ENCODE measurements at places on chromosomes 5 and 9. TPM values are rescaled to one million over a fixed set of nuclear protein-coding genes. Genes with fewer than 3 reads are reported as not detected.

DNA sequence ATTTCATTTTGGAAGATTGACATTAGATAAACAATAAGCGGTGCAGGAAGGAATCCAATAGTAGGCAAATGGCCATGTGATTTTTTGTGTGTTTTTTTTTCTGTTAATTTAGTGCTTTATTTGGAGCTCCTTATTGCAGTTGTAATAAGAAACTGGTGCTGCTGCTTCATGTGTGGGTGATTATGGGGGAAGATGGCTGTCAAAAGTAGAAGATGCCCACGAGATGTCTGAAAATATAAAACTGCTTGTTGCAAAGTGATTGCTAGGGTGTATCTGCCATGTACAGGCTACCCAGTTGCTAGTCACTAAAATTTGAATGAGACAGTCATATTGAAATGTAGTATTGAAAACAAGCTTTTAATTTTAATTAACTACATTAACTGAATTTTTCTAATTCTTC lies 216.7 kb upstream of the FTMT start:
- no peak overlapping the region for H3K27ac ChIP-seq
- H3K36me3 ChIP-seq, result no peaks in the 10 kb centered on the region
- no peak overlapping the region for H3K4me3 ChIP-seq
- DNase-seq, result no peak

- no peak overlapping the region for H3K4me3 ChIP-seq
- no peaks in the 10 kb centered on the region for H3K27me3 ChIP-seq
- no peak overlapping the region for H3K27ac ChIP-seq
- no peaks in the 10 kb centered on the region for H3K36me3 ChIP-seq
- H3K4me1 ChIP-seq, result no peaks in the 10 kb centered on the region
- no peak for DNase-seq
Measured at GRCh38 chr5:148255456-148255855, 13.1 kb upstream of the SPINK13 start.

The EIF4E1B gene
- not detected for total RNA-seq

The RASA1 gene
- 16.2 TPM for total RNA-seq

GRCh38 chr5:164431634-164432304 lies 926.4 kb downstream of the MAT2B start:
- H3K27me3 ChIP-seq, result no peaks in the 10 kb centered on the region
- no peak overlapping the region for H3K4me3 ChIP-seq
- no peaks in the 10 kb centered on the region for H3K4me1 ChIP-seq
- H3K36me3 ChIP-seq, result no peaks in the 10 kb centered on the region

- H3K27me3 ChIP-seq, result no peaks in the 10 kb centered on the region
- no peak for DNase-seq
- H3K27ac ChIP-seq, result no peak overlapping the region
- H3K36me3 ChIP-seq, result no peaks in the 10 kb centered on the region
Measured at GRCh38 chr5:164301708-164302107, 796.3 kb downstream of the MAT2B start.

The SPINK4 gene
- not detected for total RNA-seq

The SLC44A1 gene
- 18.6 TPM for total RNA-seq

DNA sequence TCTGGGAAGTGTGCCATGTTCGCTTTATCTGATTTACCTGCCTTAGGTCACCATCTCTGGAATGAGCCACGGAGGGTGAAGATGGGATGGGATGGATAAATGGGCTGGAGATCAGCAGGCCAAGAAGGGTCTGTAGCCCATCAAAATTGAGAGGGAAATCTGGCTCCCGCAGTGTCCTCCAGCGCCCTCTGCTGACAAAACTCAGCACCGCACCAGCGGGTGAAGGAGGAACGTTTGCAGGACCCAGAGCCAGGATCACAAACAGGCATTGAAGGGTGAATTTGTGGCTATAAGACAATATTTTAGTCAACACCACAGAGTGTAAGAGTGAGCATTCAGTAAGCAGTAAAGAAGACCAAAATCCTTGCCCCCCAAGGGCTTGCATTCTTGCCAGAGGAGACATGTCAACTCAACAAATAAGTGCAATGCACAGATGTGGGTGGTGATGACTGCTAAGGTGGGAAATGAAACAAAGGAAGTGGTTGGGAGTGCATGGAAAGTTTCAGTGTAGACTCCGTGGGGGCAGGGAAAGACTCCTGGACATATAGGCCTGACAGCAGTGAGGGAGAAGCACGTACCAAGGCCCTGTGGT lies 124.4 kb downstream of the TENT4A start:
- H3K27ac ChIP-seq, result no peak overlapping the region
- DNase-seq, result peak; percentile 56
- peaks cover 11% of the 10 kb centered on the region for H3K27me3 ChIP-seq
- no peaks in the 10 kb centered on the region for H3K4me1 ChIP-seq
- no peak overlapping the region for H3K4me3 ChIP-seq
- H3K36me3 ChIP-seq, result no peaks in the 10 kb centered on the region

GRCh38 chr5:78574731-78575161 lies 73.8 kb downstream of the LHFPL2 start:
- no peak overlapping the region for H3K27ac ChIP-seq
- no peaks in the 10 kb centered on the region for H3K4me1 ChIP-seq
- H3K4me3 ChIP-seq, result no peak overlapping the region

GRCh38 chr5:145396888-145397287 lies 438.3 kb downstream of the PRELID2 start:
- no peaks in the 10 kb centered on the region for H3K36me3 ChIP-seq
- no peak overlapping the region for H3K4me3 ChIP-seq
- H3K27ac ChIP-seq, result no peak overlapping the region
- DNase-seq, result no peak

DNA sequence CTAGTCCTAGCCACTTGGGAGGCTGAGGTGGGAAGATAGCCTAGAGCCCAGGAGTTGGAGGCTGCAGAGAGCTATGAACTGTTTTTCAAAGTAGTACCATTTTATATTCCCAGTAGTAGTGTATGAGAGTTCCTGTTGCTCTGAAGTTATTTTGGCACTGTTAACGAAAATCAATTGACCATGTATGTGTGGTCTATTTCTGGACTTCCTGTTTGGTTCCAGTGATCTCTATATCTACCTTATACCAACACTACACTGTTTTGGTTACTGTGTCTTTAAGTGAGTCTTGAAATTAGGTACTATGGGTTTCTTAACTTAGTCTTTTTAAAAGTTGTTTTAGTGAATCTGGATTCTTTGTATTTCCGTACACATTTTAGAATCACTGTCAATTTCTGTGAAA lies 13.6 kb downstream of the SLF1 start:
- no peak for DNase-seq
- H3K27me3 ChIP-seq, result no peaks in the 10 kb centered on the region
- no peak overlapping the region for H3K27ac ChIP-seq
- peaks cover 4% of the 10 kb centered on the region for H3K4me1 ChIP-seq
- H3K4me3 ChIP-seq, result no peak overlapping the region
- H3K36me3 ChIP-seq, result peaks cover 52% of the 10 kb centered on the region

DNA sequence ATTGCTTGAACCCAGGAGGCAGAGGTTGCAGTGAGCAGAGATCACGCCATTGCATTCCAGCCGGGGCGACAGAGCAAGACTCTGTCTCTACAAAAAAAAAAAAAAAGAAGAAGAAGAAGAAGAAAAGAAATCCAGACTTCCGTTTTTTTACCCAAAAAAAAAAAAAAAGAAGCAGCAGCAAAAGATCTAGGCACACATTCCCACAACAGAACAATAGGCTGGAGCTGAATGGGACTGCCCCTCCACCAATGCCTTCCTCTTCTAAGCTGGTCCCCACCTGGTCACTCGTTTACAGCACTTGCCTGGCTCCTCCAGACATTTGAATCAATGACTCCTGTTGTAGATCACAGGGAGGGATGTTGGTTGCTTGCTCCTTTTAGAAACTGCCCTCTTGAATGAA lies 1.6 kb upstream of the LMAN2 start:
- H3K4me3 ChIP-seq, result no peak overlapping the region
- no peak overlapping the region for H3K27ac ChIP-seq
- no peaks in the 10 kb centered on the region for H3K27me3 ChIP-seq
- DNase-seq, result no peak
- H3K4me1 ChIP-seq, result peaks cover 42% of the 10 kb centered on the region

The PCDHGB7 gene
- total RNA-seq, result not detected

The HSPB3 gene
- total RNA-seq, result not detected

GRCh38 chr5:31469886-31470285 lies 62.0 kb downstream of the DROSHA start:
- no peak overlapping the region for H3K27ac ChIP-seq
- H3K36me3 ChIP-seq, result peaks cover 57% of the 10 kb centered on the region
- no peaks in the 10 kb centered on the region for H3K27me3 ChIP-seq
- H3K4me1 ChIP-seq, result no peaks in the 10 kb centered on the region
- H3K4me3 ChIP-seq, result no peak overlapping the region
- DNase-seq, result no peak

- H3K4me3 ChIP-seq, result peak overlapping the region; percentile 81
- peak; percentile 77 for DNase-seq
- peaks cover 44% of the 10 kb centered on the region for H3K4me1 ChIP-seq
- H3K27me3 ChIP-seq, result no peaks in the 10 kb centered on the region
Measured at GRCh38 chr9:98117984-98118639, 910 bp downstream of the TRIM14 start.

GRCh38 chr9:110996436-110997220 lies 41.6 kb downstream of the LPAR1 start:
- peaks cover 2% of the 10 kb centered on the region for H3K27me3 ChIP-seq
- no peak for DNase-seq
- H3K36me3 ChIP-seq, result no peaks in the 10 kb centered on the region
- H3K27ac ChIP-seq, result no peak overlapping the region

- peak; percentile 66 for DNase-seq
- no peak overlapping the region for H3K4me3 ChIP-seq
- peak overlapping the region; percentile 32 for H3K27ac ChIP-seq
Measured at GRCh38 chr5:52743970-52744369, 43.7 kb upstream of the ITGA1 start.

The SIT1 gene
- 45.4 TPM for total RNA-seq

DNA sequence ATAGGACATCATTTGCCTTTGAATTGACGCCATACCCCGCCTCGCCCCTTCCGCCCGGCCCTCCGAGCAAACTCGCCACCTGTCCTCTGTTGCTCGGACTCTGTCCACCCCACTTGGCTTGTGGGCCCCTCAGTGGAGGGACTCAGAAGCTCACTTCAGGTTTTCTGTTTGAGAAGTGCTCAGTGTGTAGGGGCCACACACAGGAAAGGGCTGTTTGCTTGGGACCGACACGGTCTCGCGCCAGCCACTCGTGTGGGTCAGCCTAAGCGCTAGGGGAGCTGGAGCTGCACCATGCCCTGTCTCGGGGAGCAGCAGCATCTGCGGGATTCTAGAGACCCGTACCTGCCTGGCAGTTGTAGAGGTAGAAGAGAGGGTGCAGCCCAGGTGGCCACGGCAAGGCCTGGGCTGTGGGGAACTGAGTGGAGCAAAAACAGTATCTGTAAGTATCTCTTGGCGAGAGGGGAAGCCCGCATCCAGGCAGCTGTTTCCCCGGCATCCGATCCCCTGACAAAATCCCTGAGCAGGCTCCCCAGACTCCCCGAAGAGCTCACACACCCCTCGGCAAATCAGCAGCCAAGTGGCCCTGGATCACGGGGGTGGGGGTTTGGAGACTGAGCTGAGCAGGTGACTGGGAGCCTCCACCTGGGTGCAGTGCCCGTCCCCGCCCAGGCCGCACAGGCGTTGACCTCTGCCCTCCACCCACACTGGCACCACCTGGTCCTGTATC lies 52.2 kb downstream of the COL5A1 start:
- H3K27ac ChIP-seq, result no peak overlapping the region
- H3K36me3 ChIP-seq, result no peaks in the 10 kb centered on the region
- DNase-seq, result no peak

DNA sequence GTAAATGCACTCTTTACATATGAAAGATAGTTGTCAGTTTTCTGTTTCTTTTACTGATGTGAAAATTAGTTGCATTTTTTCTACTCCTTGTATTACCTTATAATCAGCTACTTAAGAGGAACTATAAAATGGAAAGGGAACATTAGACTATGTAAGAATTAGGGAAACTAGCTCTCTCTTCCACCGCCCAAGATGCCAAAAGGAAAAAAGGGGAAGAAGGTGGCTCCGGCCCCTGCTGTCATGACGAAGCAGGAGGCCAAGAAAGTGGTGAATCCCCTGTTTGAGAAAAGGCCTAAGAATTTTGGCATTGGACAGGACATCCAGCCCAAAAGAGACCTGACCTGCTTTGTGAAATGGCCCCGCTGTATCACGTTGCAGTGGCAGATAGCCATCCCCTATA lies 15.2 kb upstream of the HOMER1 start:
- H3K4me1 ChIP-seq, result peaks cover 4% of the 10 kb centered on the region
- no peaks in the 10 kb centered on the region for H3K27me3 ChIP-seq
- H3K27ac ChIP-seq, result no peak overlapping the region
- H3K4me3 ChIP-seq, result no peak overlapping the region
- no peak for DNase-seq
- H3K36me3 ChIP-seq, result peaks cover 3% of the 10 kb centered on the region

The CHMP5 gene
- 151 TPM for total RNA-seq

GRCh38 chr5:100780376-100780870 lies 122.7 kb downstream of the ST8SIA4 start:
- peak overlapping the region; percentile 60 for H3K4me3 ChIP-seq
- no peaks in the 10 kb centered on the region for H3K27me3 ChIP-seq
- DNase-seq, result no peak
- peak overlapping the region; percentile 91 for H3K27ac ChIP-seq
- H3K4me1 ChIP-seq, result peaks cover 43% of the 10 kb centered on the region

GRCh38 chr9:136685790-136686533 lies 1.3 kb downstream of the AGPAT2 start:
- no peak overlapping the region for H3K27ac ChIP-seq
- H3K4me3 ChIP-seq, result peak overlapping the region; percentile 74
- H3K4me1 ChIP-seq, result peaks cover 3% of the 10 kb centered on the region
- no peaks in the 10 kb centered on the region for H3K27me3 ChIP-seq
- no peaks in the 10 kb centered on the region for H3K36me3 ChIP-seq

DNA sequence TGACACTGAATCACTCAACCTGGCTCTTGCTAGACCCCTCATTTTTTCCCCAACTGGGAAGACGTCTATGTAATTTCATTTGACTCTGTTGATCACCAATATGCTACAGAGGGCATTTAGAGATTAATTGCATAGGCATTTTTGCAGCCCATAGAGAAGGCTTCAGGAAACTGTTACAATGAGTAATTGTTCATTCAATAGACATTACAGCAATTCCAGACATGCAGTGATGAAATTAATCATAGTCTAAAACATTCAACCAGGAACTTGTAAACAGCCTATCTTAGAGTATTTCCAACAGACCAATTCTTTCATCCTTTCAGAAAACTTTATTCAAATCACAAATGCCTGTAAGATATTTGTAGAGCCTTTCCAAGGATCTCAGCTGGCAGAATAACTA lies 122.3 kb downstream of the MARCHF11 start:
- no peak for DNase-seq
- no peak overlapping the region for H3K4me3 ChIP-seq
- H3K4me1 ChIP-seq, result no peaks in the 10 kb centered on the region
- no peaks in the 10 kb centered on the region for H3K27me3 ChIP-seq
- no peak overlapping the region for H3K27ac ChIP-seq
